Hypothalamus (tissue), 51 donors: ENCODE measurements at places on chromosomes 1 and 21.

GRCh38 chr1:32741413-32742198 lies 39.0 kb upstream of the SYNC start:
- peak; percentile 8 for DNase-seq

- no peak for DNase-seq
These were observed 50.9 kb downstream of the PRDM15 start for GRCh38 chr21:41827951-41828883.

DNA sequence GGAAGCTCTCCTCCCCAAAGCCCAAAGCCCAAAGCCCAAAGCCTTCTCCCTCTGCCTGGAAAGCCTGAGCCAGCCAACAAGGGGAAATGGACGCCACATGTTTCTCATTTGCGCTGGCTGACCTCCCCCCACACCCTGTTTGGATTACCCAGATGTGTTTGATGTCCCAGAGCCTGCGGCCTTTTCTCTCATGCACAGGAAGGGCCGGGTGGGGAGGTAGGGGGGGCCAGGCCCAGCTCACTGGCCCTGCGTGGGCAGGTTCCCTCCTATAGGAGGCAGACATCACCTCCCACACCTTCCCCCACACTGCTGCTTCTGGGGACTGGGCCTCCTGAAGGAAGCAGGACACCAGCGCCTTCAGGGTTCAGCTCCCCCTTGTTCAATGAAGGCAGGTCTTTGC lies 116.3 kb downstream of the NAV1 start:
- no peak for DNase-seq

- DNase-seq, result no peak
These were observed 15.6 kb downstream of the PLXNA2 start for GRCh38 chr1:208228550-208228949.

- no peak for DNase-seq
These were observed 154.6 kb downstream of the PLPPR5 start for GRCh38 chr1:98849969-98850636.

DNA sequence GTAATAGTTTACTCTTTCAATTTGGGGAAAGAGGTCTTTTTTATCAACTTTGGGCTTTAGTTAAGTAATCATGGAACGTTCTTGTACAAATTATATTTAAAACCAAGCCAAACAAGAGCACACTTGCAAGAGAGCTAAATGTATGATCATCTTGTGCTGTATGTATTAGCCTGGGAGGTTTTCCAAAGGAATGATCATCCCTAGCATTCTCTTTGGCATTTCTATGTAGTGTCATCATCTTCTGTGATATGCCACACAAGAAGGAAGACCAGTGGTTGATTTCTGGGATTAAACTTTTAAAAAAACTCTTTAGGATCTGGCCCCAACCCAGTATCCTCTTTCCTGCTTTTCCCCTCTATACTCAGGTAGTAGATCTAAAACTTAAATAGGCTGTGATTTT lies 38.4 kb upstream of the KCNQ4 start:
- no peak for DNase-seq

- DNase-seq, result no peak
These were observed 14.7 kb upstream of the KCNE1 start for GRCh38 chr21:34526618-34527290.

GRCh38 chr1:49016030-49016977 lies 239.6 kb upstream of the BEND5 start:
- DNase-seq, result no peak

DNA sequence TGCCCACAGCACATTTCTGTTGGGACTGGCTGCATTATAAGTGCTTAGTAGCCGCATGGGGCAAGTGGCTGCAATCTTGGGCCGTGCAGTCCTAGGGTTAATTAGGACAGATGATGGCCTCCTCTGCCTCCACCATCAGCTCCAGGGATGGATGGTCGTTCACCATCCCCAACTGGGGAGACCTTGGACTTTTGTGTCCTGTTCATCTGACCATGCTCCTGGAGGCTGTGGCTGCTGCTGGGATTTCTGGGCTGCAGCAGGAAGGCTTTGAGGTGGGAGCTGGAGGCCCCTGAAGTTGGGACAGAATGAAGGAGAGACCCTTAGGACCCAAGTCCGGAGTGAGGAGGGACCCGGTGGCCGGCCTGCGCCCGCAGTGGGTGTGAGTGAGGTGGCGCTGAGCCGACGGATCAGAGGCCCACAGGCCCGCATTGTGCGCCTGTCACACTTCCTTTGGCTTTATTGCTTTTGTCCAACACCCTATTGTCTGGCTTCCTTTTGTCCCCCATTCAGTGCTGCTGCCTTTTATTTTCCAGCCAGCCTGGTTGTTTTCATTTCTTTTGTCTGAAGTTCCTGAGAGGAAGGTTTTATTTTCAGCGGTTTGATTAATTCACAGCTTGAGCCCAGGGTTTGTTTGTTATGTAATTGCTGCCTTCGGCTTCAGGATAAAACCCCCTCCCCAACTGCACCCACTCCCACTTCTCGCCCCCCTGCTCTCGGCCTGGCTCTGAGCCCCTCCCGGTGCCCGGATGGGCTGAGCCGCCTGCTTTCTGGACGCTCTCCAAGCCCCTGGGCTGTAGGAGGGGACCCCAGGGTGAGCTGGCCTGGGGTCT lies 35.6 kb downstream of the SOX13 start:
- no peak for DNase-seq

DNA sequence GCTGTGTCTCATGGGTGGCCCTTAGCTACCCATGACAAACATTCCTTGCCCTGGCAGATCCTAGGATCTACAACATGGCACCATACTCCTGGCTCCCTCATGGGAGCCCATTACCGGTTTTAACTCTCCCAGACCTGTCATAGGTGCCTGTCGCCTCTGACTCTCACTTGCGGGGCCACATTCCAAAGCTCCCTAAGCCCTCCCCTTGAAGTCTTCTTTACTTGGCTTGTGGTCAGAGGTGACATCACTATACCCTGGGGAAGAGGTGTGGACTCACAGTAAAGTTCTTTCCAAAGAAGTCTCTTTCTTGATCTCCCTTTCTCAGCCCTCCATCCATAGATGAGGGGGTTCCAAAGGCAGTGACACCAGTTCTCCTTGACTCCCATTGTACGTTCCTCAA lies 5.4 kb upstream of the SLAMF9 start:
- no peak for DNase-seq

GRCh38 chr1:1542766-1543705 lies 2.6 kb upstream of the TMEM240 start:
- DNase-seq, result no peak

DNA sequence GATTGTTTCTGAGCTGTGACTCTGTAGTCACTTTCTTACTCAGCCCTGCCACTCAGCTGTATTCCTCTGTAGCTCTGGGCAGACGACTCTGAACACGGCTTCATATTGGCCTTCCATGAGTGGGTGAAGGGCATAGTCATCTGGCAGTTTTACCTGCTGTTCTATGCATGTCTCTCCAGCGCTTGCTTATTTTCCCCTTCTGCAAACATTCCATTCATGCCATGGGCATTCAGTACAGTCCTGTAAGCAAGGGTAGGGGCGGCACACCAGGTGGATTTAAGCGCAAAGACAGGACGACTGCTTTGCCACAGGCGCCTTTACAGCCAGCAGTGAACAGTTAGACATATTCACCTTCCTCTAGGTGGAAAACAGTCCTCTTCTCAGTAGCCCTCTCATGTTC lies 4.4 kb upstream of the WDR26 start:
- DNase-seq, result no peak
